ENCODE measurements at places on chromosomes 6 and 20. TPM values are rescaled to one million over a fixed set of nuclear protein-coding genes. Genes with fewer than 3 reads are reported as not detected.

DNA sequence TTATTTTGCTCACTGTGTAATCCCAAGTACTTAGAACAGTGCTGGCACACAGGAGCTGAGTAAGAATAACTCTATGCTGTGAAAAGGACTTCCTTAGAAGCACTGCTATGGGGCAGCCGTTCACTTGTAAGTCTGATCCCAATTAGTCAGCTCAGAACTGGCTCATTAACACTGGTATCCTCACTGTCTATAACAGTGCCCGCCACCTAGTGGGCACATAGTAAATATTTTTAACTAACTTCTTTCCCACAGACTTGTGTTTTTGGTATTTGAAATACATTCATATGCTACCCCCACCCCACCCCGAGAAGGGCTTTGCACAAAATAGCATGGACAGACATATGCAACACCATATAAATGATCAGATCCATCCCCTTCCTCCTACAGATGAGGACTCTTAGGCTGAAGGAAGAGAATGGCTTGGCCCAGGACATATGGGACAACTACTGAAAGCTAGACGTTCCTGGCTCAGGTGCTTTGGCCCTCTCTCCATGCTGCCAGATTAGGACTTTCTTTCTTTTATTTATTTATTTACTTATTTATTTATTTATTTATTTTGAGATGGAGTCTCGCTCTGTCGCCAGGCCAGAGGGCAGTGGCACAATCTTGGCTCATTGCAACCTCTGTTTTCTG, 47.1 kb downstream of the DST start:
- DNase-seq, result no peak

DNA sequence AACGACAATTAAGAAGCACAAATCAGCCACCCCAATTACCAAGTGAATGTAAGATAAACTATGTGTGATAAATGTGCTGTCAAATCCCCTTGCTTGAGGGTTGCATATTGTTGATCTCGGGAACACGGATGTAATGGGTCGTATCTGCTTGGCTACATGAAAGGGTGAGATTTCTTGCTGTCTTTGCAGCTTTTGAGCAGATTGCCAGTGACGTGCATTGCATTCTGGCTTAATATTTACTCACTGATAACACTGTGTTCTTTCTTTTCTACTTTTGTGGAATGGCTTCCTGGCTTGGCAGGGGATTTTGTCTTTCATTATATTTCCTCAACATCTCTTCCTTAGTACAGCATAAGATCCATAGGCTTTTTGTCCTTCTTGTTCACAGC, 10.5 kb upstream of the FAM210B start:
- DNase-seq, result no peak

DNA sequence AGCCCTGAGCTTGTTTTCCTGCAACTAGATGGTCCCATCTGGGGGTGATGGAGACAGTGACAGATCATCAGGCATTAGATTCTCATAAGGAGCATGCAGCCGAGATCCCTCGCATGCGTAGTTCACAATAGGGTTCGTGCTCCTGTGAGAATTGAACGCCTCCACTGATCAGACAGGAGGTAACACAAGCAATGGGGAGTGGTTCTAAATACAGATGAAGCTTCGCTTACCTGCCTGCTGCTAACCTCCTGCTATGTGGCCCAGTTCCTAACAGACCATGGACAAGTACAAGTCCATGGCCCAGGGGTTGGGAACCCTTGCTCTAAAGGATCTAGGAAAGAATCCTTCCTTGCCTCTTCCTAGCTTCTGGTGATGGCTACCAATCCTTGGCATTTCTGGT, 42.7 kb downstream of the RIPOR3 start:
- DNase-seq, result no peak

DNA sequence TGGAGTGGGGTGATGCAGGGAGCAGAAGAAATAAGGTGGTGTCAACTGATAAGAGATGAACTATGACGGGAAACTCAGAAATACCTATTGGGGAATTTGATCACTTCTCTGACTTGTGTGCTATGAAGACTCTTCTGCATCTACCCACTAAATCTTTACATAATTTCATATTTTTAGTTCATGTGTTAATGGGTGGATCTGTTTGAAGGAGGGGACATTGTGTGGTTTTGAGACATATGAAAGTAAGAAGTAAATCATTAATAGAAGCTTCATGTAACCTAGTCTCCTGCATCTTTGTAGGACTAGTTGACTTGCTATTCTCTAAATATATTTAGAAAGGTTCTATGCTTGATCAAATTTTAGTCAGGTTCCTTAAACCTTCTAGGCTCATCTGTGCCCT, 86.6 kb upstream of the MEI4 start:
- no peak for DNase-seq

- DNase-seq, result no peak
Observed at GRCh38 chr6:14125346-14125745, 7.8 kb downstream of the CD83 start.

- no peak for DNase-seq
Observed at GRCh38 chr6:68711386-68712000, 76.4 kb downstream of the ADGRB3 start.

- DNase-seq, result no peak
Observed at GRCh38 chr20:22248051-22248667, 336.2 kb downstream of the FOXA2 start.

DNA sequence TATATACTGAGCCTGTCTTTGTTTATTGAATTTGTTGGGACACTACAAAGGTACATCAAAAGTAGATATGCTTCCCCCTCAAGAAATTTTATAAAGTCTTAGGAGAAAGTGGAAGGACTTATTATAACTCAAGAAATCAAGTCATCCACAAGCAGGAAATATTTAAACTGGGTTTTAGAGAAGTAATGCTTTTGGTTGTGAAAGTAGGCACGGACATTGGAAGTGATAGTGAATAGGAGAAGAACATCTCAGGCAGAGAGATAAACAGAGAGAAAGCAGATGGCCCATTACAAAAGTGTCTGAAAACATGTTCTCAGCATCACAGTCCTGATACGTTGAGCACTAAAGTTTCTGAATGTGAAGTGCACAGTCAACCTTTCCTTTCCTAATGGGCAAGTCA, 415.6 kb upstream of the RNF217 start:
- DNase-seq, result no peak

- DNase-seq, result peak; percentile 10
Observed at GRCh38 chr6:80003826-80004172, 650 bp upstream of the TTK start.

DNA sequence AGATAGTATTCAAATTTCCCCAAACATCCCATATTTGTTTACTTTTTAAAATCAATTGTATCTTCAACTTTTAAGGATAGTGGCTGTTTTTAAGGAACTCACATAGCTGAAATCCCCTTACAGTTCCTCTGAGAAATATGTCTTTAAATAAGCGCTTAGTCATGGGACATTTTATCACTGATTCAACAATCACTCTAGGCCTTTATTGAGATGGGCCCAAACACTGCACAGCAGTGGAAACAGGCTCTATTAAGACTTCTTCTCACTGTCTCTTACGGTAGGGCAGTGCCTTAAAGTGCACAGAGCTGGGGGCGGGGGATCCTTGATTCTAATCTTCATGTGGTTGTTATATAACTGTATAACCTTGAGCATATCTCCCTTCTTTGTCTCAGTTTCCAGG, 59.8 kb upstream of the RREB1 start:
- no peak for DNase-seq

DNA sequence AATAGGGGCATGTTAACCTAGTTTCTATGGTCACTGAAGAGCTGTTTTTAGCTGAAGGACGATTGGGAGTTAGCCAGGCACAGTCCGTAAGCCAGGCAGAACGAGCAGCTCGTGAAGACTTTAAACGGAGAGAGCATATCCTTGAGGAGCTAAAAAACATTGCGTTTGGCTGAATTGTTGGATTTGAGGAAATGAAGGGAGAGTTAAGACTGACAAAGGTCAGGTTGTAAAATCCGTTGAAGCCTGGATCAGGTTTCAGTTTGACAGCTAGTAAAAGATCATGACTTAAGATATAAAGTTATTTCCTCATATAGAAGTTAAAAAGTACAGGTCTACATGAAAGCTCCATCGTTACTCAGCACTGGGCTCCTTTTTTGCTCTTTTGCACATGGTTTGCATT, 2.8 kb downstream of the DBNDD2 start:
- DNase-seq, result no peak

DNA sequence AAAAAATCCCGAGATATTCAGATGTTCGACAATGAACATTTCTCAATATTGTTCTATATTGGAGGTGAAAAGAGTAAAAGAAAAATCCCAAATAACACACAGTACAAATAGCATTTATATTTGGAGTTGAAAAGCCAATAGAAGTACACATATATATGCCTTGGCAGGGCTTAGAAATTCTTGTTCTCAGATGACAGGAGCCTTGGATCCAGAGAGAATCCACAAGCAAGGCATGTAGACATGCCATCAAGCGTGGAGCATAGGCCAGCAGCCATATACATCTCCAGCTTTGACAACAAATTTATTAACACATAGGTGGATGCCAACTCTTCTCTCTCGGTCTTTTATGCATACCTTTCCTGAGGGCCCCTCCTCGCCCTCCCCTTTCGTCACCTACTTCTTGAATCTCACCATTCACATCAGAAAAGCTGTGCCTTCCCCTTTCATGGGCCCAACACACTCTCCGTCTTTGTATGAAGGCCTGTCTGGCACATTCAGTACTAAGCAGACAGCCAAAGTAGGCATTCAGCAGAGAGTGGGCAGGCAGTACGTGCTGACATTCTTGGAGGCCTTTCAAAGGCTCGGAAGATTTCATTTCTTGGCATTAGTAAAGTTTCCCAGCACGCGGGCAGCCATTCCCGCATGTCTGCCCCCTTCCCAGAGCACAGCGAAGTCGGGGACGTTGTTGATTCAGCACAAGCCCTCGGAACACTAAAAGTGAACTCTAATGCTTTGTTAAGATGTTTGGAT, 18.2 kb downstream of the NEDD9 start:
- DNase-seq, result peak; percentile 28

Gene BHLHE23
- total RNA-seq, result not detected

Gene CLPSL1
- total RNA-seq, result 0.49 TPM

Gene ISM1
- 0.95 TPM for total RNA-seq

Gene ABHD16B
- not detected for total RNA-seq

Measured in mucosa of gallbladder (tissue), 1 donor.